ENCODE measurements at places on chromosomes 2 and 18.

GRCh38 chr2:127072970-127073369 is 34.0 kb downstream of the BIN1 start:
- DNase-seq, result no peak

- no peak for DNase-seq
Measured at GRCh38 chr2:182043021-182043420, 57.4 kb downstream of the PPP1R1C start.

- DNase-seq, result no peak
Measured at GRCh38 chr2:24912523-24912922, 7.5 kb downstream of the ADCY3 start.

- DNase-seq, result no peak
Measured at GRCh38 chr2:46095830-46096229, 201.4 kb upstream of the EPAS1 start.

DNA sequence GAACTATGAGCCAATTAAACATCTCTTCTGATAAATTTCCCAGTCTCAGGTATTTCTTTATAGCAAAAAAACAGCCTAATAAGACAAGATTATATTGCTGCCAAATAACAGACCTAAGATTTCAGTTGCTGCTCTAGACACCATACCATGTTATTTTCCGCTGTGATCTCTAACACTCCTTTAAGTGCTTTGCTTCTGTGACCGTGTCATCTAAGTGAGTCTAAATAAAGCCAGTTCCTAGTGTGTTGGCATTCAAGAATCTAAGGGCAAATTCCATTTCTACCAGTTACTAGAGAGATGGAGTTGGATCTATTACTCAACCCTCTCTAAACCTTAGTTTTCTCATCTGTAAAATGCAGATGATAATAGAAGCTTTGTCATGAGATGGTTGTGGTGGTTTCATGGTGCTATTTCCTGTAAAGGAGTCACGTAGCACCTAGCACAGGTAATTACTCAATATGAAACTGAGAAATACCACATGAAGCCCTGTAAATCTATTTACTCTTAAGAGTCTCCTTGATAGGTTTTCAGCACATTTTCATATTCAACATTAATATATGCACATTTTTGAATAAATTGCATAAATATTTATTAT is 40.5 kb downstream of the SPHKAP start:
- DNase-seq, result no peak

DNA sequence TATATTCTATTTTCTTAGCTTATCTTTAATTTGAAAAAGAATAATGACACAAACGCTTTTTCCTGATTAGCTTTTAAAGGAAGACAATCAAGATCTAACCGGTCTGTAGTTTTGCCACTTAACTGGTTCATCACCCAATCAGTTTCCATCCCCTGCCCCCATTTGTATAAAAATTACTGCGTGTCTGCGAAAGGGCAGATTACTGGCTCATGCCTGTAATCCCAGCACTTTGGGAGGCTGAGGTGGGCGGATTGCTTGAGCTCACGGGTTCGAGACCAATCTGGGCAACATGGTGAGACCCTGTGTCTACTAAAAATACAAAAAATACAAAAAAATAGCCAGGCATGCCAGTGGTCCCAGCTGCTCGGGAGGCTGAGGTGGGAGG is 2.4 kb downstream of the CEBPZOS start:
- no peak for DNase-seq

DNA sequence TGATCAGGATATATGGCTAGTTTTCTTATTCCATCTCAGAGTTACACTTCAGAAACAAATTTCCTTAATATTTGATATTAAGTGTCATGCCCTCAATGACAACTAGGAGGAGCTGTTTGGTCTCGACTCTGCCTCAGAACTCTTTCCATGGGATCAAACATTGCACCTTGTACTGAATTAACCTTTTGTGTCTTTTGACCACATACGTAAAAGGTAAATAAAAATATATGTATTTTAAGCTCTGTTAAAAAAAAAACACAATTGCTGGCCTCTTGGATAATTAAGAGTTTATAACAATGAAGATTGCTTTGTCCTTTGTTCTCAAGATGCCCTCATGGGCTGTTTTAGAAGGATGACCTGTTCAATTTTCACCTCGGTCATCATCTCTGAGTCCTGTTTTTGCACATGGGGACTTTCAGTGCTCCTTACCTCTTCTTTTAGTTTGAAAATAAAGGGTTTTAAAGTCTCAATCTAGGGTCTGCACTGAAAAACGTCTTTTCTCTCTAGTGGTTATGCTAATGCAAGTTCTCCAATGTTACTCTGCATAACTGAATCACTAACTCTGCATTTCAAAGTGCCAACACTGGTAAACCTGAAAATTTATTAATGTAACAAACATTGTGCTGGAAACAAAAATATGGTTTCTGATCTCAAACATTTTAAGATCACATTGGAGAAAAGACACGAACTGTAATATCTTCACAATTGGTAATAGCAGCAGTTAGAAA is 18.8 kb upstream of the FN1 start:
- peak; percentile 29 for DNase-seq

GRCh38 chr2:27381577-27382181 is 1.1 kb upstream of the ZNF513 start:
- DNase-seq, result no peak

DNA sequence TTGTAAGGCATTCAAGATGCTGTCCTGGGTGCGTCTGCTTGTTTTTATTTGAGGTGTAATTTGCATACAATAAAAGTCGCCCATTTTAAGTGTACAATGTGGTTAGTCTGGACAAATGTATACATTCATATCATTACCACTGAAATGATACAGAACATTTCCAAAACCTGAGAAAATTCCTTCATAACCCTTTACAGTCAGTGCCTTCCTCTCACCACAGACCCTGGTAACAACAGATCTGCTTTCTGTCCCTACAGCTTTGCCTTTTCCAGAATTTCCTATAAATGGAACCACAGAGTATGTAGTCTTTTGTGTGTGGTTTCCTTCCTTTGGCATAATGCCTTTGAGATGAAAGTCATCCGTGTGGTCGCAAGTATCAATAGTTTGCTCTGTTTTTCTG is 45.8 kb upstream of the NFU1 start:
- DNase-seq, result no peak

GRCh38 chr2:152022090-152022489 is 76.8 kb downstream of the CACNB4 start:
- DNase-seq, result no peak

GRCh38 chr2:219570194-219570923 is 980 bp downstream of the OBSL1 start:
- DNase-seq, result no peak

DNA sequence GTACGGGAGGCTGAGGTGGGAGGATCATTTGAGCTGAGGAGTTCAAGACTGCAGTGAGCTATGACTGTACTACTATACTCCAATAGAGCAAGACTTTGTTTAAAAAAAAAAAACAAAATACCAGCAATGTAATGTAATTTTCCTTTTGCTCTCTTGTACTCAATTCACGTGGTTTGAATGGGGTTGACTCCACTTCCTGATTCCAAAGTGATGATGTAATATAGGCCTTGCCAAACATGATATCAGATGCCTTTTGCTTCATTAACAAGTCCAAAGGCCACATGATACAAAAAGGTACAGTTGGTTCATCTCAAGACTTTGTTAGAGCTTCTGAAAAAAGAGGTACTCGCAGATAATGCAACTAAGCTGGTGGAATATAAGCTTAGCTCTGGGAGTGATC is 321.8 kb downstream of the ZEB2 start:
- no peak for DNase-seq

DNA sequence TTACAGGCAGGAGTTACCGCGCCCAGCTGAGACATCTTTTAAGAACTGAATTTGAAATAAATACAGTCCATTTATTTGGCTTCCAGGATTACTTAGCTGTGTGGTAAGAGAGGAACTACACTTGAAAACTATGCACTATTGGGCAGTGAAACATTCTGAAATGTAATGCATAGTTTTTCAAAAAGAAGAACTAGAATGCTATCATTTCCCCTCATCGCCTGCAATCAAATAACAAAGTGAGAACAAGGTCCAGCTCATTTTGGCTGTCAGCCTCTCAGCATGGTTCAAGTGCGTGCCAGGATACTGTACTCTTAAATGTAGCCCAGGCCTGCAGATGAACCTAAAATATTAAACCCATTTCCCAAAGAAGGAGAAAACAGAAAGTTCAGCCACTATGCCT is 76.6 kb upstream of the ARL5A start:
- no peak for DNase-seq

- peak; percentile 23 for DNase-seq
Measured at GRCh38 chr2:100730290-100730868, 89.6 kb upstream of the NPAS2 start.

GRCh38 chr2:224206816-224207215 is 167.7 kb upstream of the SERPINE2 start:
- DNase-seq, result no peak

GRCh38 chr2:11446733-11447248 is 19.2 kb downstream of the E2F6 start:
- DNase-seq, result peak; percentile 67

- DNase-seq, result no peak
Measured at GRCh38 chr2:217948897-217949296, 53.9 kb downstream of the TNS1 start.

DNA sequence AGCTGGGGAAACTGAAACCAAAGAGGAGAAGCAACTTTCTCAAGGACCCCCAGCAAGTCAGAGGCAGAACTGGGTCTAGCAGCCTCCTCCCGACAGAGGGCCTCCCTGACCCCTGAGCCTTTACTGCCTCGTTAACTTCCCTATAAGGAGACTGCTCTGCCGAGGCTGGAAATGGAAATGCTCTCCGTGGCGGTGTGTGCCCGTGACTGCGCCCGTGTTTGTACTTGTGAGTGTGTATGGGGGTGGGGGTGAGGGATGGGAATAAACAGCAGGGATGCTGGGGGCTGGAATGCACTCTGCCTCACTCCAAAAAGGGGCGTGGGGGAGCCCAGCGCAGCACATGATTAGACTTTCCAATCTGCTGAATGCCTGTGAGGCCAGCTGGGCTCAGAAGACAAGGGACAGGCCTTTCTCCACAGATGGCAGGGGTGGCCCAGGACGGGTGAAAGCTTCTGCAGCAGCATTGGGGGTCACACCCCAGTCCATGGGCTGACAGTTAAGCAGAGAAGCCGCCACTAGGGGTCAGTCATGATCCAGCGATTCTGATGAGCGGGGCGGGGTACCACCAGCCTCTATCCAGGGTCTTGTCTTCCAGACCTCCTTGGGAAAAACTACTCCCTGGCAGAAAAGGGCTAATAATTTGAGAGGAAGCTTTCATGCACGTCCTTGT is 26.8 kb downstream of the MPHOSPH10 start:
- peak; percentile 51 for DNase-seq

- DNase-seq, result no peak
Measured at GRCh38 chr18:598124-598589, 1.4 kb downstream of the CLUL1 start.

- no peak for DNase-seq
Measured at GRCh38 chr2:171952276-171952675, 30.0 kb downstream of the HAT1 start.

- no peak for DNase-seq
Measured at GRCh38 chr2:109529532-109530449, 84.0 kb downstream of the SEPTIN10 start.

- DNase-seq, result no peak
Measured at GRCh38 chr2:48651158-48651790, 33.6 kb downstream of the GTF2A1L start.

DNA sequence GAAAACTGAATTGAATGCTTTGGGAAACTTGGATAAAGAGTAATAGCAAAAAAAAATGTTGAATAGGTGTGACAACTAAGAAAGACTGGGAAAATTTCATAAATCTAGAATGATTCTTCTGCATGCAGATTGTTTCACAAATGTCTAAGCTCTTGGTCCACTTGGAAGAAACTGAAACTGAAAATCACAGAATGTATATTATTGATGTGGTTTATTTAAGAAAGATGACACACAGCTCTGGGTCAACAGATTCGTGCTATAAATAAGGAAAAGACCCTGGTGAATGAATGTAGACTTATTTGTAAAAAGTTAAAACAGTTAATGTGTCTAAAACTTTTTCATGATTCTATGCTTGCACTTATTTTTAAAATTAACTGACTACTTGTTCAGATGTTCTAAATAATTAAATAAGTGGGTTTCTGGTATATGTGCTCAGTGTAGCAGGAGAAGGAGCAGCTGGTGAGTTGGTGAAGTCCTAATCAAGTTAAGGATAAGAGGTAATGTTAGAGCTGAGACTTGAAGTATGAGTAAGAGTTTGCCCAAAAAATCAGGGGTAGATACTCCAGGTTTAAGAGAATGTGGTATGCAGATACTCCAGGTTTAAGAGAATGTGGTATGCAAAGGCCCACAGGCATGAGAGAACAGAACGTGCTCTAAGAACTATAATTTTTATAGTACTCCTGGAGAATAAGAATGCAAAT is 24.5 kb downstream of the UGP2 start:
- peak; percentile 30 for DNase-seq

DNA sequence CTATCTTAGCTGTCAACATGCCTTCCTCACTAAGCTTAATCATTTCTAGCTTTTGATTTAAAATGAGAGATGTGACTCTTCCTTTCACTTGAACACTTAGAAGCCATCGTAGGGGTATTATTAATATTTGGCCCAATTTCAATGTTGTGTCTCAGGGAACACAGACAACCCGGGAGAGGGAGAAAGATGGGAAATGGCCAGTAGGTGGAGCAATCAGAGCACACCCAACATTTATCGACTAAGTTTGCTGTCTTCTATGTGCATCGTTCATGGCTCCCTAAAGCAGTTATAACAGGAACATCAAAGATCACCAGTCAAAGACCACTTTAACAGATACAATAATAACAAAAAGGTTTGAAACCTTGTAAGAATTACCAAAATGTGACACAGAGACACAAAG is 110.2 kb downstream of the OLA1 start:
- no peak for DNase-seq

DNA sequence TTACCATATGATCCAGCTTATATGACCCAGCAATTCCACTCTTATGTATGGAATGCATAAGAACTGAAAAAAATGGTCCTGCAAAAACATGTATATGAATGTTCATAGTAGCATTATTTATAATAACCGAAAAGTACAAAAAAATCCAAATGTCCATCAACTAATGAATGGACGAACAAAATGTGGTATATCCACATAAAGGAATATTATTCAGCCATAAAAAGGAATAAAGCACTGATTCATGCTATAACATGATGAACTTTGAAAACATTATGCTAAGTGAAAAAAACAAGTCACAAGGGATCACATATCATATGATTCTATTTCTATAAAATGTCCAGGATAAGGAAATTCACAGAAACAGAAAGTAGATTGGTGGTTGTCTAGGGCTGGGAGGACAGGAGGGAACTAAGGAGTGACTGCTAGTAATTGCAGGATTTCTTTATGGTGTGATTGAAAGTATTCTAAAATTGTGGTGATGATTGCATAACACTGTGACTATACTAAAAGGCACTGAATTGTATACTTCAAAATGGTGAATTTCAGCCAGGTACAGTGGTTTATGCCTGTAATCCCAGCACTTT is 10.0 kb upstream of the DIS3L2 start:
- DNase-seq, result no peak

DNA sequence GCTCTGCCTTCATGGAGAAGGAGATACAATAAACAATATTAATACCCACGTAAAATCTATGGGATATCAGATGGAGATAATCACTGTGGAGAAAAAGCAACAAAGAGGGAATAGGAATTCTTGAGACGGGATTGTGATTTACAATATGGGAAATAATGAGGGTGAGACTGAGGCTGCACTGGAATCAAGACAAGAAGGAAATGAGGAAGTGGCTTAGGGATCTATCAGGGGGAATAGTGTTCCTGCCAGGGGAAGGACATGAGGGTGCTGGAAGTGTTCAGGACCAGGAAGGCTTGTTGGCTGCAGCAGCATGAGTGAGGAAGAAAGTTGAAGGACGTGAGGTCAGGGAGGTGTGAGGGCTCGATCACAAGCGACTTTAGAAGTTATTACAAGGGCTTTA is 182.4 kb downstream of the DYSF start:
- DNase-seq, result no peak

GRCh38 chr2:120436885-120437603 is 91.1 kb downstream of the INHBB start:
- no peak for DNase-seq
